Adrenal gland (tissue), 19 donors: ENCODE measurements at places on chromosomes 12 and 14. TPM values are rescaled to one million over a fixed set of nuclear protein-coding genes. Genes with fewer than 3 reads are reported as not detected.

DNA sequence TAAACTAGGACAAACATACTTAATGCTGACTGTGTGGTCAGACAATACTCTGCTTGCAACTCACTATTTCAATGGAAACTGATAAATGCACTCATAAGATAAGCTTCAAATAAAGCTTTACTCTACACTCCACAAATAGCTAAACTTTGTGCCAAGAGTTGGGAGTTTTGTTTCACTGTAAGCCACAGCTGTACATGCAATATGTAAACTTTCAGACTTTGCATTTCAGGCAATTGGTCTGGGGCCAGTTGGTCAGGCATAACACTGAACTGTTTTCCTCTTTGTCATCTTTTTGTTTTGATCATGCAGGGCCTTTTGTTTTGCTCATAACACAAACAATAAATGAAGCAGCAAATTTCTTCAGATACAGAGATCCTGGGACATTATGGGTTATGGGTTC, 426.2 kb downstream of the IPO8 start:
- no peak for DNase-seq

WDR89 gene
- 19.2 TPM for polyA plus RNA-seq

GRCh38 chr12:22064968-22065367, 18.9 kb downstream of the CMAS start:
- DNase-seq = no peak

PIANP gene
- 5.2 TPM for polyA plus RNA-seq

- DNase-seq = no peak
These were observed 82.7 kb downstream of the PPP2R5C start for GRCh38 chr14:101844219-101844618.

DNA sequence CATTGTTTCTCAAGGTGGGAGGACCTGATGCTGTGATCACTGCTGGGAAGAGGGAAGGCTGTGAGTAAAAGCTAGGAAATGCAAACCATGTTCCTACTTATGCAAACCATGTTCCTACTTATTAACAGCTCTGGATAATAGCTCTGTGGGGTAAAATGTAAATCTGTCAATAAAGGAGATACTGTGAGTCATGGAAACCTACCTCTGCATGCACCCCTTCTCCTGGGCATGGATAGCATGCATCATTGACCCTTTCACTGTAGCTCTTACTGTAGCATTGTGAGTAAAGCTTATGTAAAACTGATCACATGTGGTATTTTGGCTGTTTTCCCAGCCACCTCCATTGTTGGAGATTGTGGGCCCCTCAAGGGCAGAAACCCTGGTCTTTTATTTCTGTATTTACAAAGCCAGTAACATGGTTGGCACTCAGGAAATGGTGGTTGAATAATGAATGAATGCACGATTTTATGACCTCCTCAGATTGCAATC, 253.7 kb downstream of the GRIN2B start:
- DNase-seq = no peak

AVPR1A gene
- 44.4 TPM for polyA plus RNA-seq

DNA sequence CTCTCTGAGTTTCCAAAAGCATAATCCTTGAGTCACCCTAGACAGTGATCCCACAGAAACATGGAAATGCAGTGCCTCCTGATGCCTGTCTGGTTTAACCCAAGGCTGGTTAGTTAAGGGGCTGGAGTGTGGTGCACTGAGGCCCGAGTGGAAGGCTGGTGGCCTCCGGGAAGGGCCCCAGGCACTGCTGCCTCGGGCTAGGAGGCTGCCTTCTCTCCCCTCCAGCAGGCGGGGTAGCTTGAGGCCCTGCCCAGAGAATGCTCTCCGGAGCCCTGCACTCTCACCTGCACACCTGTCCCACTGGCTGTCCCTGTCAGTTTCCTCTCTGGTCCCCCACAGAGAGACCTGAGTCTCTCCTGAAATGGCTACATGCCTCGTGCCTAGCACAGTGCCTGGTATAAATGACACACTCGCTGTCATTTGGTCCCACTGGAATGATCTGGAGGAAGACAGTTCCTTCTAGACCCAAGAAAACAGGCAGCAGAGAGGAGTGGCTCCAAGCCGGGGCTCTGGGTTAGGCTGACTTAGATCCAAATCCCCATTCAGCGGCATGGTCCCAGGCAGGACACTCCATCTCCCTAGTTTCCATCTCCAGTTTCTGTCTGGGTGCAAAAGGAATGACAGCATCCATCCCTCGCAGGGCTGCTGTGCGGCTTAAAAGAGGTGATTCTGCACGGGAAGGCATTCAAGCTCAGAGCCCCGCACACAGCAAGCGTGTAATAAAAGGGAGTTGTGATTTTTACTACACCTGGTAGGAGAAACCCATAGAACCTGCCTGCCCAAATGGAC, 54.0 kb downstream of the RBM19 start:
- DNase-seq = no peak

DNA sequence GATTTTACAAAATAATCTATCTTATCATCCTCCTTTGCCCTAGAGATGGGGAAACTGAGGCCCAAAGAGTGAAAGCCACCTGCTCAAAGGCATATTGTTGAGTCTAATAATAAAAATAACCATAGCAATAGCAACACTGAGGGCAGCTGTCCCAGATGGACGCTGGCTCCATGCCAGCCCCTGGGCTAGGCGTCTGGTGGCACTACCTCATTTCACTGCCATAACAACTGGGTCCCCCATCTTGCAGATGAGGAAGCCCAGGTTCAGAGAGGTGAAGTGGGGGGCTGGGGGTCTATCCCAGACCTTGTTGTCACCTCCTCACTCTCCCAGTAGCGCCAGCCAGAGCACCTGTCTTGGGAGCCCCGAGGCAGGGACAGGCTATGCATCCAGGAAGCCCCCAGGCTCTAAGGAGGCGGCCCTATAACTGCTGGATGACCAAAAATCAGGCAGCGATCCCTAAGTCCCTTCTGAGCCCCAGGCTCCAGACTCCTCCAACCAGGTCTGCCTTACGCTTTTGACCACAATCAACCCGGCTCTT, 12.8 kb downstream of the BDKRB2 start:
- no peak for DNase-seq

LPAR5 gene
- polyA plus RNA-seq = 1.5 TPM

GRCh38 chr12:67651132-67651695, 2.7 kb downstream of the DYRK2 start:
- no peak for DNase-seq

DNA sequence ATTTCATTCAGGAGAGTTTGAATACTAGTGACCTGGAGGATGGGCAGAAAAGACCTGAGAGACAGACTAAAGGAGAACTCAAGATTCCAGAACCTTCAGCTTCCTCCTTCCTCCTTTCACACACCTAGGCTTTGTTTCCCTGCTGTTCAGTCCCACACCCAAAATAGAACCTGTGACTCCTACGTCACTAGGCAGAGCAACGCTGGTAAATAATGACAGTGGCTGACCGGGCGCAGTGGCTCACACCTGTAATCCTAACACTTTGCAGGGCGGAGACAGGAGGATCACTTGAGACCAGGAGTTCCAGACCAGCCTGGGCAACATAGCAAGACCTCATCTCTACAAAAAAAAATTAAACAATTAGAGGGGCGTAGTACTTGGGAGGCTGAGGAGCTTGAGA, 166.4 kb upstream of the FKBP4 start:
- DNase-seq = no peak
